ENCODE measurements at places on chromosomes 1 and 21. TPM values are rescaled to one million over a fixed set of nuclear protein-coding genes. Genes with fewer than 3 reads are reported as not detected.

DNA sequence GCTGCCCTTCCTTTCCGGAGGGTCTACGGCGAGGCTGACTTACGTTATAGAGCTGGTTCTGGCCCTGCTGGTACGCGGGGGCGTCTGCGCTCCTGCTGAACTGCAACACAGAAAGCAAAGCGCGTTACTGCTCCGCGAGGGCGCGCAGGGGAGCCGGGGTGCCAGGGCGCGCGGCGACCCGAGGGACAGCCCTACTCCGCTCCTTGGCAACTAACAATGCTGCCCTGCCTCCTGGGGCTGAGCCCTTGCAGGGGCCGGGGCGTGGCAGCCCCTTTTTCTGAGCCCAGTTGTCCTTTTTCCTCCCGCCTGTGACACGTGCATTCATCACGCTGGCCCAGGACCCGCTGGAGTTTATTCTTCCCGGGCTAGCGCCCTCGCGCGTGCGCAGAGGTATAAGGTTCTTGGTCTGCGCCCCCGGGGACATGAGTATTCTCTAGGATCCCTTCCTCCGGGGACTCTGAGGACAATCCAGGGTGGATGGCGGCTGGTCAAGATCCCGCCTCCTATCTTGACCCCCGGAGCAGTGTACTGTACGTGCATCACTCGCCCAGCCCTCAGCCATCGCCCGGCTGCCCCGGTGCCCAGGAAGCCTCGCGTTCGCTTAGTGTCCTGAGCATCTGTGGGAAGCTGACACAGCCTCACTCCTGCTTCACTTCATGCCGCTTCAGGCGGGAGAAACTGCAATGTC lies 78.9 kb downstream of the CD247 start:
- no peak for DNase-seq

DNA sequence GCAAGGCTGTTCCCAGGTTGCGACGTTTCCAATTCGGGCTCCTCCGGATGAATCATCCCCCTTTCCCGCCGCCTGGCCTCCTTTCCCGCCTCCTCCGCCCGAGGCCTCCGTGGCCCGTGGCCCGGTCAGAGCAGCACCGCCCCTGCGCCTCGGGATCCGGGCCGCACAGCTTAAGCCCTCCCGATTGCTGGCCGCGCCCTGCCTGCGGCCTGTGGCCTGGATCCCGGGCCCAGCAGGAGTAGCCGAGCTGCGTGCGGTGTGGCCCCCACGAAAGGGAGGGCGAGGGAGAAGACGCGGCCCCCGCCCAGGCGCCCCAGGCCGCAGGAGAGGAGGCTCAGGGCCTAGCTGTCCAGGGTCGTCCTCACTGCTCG lies 1.0 kb downstream of the TMEM200B start:
- peak; percentile 55 for DNase-seq

DNA sequence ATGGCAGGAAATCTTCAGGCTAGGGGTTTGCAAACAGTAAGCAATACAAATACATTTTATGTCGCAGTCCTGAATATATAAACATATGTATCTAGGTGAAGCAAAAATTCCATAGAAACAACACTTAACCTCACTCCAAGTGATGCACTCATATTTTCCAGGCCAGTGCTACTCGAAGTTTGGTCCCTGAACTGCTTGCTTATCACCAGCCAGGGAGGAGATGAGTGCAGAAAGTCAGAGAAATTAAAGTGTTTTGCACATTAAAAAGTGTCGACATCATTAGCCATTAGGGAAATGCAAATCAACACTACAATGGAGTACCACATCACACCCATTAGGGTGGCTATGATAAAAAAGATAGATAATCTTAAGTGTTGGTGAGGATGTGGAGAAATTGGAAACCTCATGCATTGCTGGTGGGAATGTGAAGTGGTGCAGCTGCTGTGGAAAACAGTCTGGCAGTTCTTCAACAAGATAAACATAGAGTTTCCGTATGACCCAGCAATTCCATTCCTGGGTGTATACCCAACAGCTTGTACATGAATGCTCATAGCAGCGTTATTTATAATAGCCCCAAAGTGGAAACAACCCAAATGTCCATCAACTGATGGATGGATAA lies 70.5 kb upstream of the CSF1 start:
- no peak for DNase-seq

- no peak for DNase-seq
These were observed 392.5 kb upstream of the PTBP2 start for GRCh38 chr1:96329121-96329520.

DNA sequence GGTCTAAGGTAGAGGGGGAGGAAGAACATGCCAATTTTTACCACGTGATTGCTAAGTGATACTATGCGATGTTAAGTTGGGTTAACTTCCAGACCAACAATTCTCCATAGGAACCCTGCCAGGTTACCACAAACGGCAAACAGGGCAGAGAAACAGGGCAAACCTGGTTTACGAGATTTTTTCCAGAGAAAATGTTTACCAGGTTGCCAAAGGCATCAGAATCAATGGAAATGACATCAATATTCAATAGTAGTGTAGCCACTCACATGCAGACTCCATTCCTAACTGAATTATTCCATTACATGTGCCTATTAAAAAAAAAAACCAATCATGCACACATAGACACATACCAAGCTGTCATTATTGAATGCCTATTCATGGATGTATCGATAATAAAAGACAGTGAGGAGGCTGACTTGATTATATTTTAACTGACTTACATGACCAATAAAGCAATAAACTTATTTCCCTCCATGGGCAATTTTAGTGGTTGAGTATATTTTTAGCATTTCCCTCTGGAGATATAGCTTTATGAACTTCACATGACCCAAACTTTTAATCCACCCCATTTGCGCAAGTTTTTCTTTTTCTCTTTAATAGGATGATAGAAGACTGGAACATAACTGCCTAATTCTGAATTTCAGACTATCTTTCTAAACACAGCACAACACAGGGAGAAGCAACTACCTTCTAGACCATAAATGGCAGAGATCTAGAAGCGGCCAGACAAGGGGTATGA lies 40.5 kb upstream of the KCNE1 start:
- DNase-seq = no peak

DNA sequence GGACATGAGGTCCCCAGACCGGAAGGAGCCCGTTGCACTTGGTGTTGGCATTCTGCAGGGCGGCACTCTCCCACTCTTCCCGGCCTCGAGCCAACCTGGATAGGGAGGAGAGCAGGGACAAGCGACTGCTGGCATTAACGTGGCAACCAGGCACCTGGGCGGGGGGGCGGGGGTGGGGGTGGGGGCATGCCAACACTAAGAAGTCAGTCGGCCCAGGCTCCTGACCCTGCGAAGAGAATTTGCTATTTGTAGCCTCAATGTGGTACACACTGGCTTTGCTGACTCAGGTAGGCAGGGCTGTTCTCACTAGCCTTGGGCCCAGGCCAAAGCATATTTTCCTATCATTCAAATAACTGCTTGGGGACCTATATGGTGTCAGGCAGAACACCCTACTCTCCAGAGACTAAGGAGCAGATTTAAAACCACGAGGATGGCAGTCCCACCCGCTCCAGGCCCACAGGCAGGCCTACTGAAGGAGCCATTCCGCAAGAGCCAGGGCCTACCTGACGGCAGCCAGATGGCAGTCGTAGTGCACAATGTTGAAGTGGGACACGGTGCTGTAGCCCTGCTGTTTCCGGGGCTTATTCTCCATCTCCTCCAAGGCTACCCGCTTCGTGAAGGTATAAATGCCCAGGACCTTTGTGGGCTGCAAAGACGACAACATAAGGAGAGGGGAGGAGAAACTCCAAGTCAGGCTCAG lies 123.7 kb downstream of the UBR4 start:
- no peak for DNase-seq

DNA sequence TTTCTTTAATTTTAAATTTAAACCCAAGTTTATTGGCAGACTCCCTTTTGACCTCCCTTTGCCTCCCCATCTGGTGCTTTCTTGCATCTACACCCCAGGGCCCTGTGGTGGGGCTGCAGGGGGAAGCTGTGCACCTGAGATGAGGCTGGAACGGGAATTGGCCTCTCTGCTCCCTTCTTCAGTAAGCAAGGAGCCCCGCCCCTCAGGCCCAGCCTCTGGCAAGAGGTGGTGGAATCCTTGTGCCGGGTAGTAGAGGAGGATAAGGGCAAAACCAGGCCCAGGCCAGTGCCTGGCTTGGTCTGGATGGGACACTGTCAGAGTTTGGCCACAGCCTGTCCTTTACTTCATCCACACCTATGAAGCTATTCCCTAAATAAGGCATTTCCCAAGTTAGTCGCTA lies 25.1 kb downstream of the ATP8B2 start:
- DNase-seq = peak; percentile 50

DNA sequence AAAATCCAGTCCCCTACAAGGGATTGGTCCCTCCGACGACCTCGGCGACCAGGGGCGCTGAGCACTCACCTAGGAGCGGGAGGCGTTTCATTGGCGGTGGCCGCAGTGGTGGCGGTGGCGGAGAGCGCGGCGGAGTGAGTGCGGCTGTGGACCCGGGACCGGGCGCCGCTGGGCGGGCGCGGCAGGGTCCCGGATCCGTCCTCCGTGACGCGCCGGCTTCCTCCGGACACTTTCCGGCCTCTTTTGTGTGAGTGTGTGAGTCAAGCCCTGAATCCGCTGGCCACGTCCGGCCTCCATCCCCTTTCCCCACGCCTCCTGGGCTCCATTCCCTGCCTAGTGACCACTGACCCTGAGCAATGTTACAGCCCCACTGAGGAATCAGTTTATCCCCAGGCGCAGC lies at the start of gene ADGRL4:
ADGRL4 (minus strand) TSS at position 167 of the 400 bp plus-strand sequence; CDS start at position 91, 76 bp downstream.
- DNase-seq = no peak

GPR37L1 gene
- total RNA-seq = not detected

WLS gene
- 91.7 TPM for total RNA-seq

OR2G6 gene
- total RNA-seq = not detected

- no peak for DNase-seq
These were observed 960 bp downstream of the RCAN1 start for GRCh38 chr21:34613679-34614627.

DNA sequence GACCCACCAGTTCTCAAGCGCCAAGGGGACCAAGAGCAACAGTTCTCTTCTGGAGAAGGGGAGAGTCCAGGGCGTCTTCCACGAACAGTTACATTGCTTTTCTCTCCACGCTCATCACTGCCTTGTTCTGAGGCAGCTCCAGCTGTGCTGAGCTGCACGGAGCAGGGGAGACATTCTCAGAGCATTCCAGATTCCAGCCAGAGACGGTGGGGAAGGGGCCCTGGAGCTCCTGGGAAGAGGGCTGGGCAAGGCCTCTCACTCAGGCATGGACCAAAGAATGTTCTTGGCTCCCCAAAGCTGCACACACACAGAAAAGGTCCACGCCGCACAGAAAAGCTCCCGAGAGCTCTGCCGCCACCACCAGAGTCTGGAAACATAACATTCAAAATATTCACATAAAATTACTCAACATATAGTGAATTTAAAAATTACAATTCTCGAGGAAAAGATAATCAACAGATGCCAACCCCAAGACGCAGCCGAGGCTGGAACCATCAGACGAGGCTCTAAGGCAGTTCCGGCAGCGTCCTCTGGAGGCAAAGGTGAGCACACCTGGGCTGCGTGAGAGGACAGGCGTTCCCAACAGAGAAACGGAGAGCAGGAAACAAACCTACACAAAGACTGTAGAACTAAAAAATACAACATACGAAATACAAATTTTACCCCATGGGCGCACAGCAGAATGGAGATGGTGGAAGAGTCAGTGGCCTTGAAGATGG lies 40.5 kb downstream of the UBE2G2 start:
- peak; percentile 50 for DNase-seq

GRCh38 chr1:10495952-10496351 lies 21.2 kb downstream of the PEX14 start:
- no peak for DNase-seq

GRCh38 chr21:34882719-34883131 lies 166.4 kb downstream of the RUNX1 start:
- no peak for DNase-seq

GBP6 gene
- total RNA-seq = not detected

DNA sequence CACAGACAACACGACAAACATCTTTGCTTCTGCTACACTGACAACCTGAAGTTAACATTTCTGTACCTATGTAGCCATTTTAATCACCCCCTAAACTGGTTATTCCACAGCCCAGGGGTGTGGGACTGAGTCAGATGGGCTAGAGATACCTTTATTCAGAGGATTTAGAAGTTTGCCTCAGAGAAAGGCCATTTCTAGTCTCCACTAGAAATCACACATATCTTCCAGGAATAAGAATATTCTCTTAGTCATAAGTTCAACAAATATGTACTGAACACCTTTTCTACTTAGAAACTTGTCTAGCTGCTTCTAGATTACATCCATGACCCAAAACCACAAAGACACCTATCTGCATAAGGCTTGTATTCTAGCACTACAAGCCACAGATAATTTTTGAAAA lies 38.8 kb downstream of the ERG start:
- no peak for DNase-seq

MYOG gene
- total RNA-seq = not detected

- DNase-seq = no peak
These were observed 15.0 kb upstream of the NEK7 start for GRCh38 chr1:198141668-198142351.

SEC16B gene
- total RNA-seq = 12.3 TPM

GRCh38 chr1:1347663-1348419 lies 1.4 kb downstream of the DVL1 start:
- DNase-seq = peak; percentile 82

FAM177B gene
- total RNA-seq = 4.0 TPM

DNA sequence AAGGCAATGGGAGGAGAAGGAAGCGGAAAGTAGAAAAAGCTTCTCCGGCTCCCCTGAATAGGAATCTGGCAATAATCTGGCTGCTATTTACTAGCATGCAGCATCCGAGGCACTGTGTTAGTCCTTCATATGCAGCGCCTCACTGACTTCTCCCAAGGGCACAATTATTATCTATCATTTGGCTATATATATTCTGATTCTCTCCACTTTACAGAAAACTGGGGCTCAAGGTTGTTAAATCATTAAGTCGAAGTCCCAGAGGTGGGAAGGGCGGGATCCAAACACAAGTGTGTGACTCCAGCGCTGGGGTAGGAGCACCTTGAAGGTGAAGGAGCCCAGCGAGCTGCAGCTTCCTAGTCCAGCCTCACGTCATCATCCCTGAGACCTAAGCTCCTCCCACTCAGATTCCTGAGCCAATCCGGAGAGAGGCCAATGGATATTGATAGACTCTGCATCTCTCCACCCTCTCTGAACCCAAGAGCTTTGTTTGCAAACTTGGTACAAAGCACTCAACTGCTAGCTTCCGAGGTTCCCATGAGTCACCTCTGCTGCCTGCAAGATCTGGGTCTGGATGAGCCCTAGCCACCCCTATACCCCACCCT lies 16.6 kb upstream of the EYA3 start:
- DNase-seq = peak; percentile 72

RCSD1 gene
- 25.6 TPM for total RNA-seq

GRCh38 chr1:62946511-62946910 lies 162.6 kb downstream of the ATG4C start:
- no peak for DNase-seq

GRCh38 chr1:151342569-151342968 lies 4.5 kb downstream of the RFX5 start:
- DNase-seq = no peak

- DNase-seq = no peak
These were observed 5.0 kb downstream of the CLDN19 start for GRCh38 chr1:42735056-42735455.

PCP4 gene
- not detected for total RNA-seq

C1orf94 gene
- total RNA-seq = not detected

CLEC20A gene
- total RNA-seq = not detected
